ENCODE measurements at places on chromosomes 3 and 15. TPM values are rescaled to one million over a fixed set of nuclear protein-coding genes. Genes with fewer than 3 reads are reported as not detected.
A peak's percentile ranks its signal among the peaks of the same experiment; 100 is the strongest.

The BCHE gene
- 0.11 TPM for total RNA-seq

The KNL1 gene
- total RNA-seq: 25.8 TPM

The CD80 gene
- total RNA-seq: not detected

The DUOXA2 gene
- total RNA-seq: not detected

The CCR1 gene
- not detected for total RNA-seq

The CCR4 gene
- not detected for total RNA-seq

The KCTD6 gene
- total RNA-seq: 17.9 TPM

The LMAN1L gene
- 4.3 TPM for total RNA-seq

DNA sequence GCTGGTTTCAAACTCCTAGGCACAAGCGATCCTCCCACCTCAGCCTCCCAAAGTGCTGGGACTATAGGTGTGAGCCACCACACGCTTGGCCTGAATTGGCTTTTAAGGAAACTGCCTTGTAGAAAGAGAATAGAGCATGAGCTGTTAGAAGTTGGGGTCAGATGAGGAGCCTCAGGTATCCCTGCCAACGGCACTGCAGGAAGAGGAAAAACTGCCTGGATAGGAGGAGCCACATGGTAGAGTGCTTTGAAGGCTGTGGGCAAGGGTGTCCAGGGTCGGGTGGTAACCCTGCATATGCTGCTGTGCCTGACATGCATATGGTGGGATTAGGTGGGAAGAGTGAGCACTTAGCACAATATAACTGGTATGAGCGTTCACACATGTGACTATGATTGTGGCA, 55.0 kb downstream of the BSN start:
- DNase-seq: no peak

- no peak for DNase-seq
Measured at GRCh38 chr3:149604125-149604875, 53.5 kb downstream of the WWTR1 start.

GRCh38 chr15:91944331-91944730, 90.8 kb downstream of the SLCO3A1 start:
- DNase-seq: no peak

- no peak for DNase-seq
Measured at GRCh38 chr3:163707659-163708058, 1370.6 kb downstream of the SI start.

GRCh38 chr3:53114011-53114400, 16.2 kb downstream of the RFT1 start:
- DNase-seq: peak; percentile 94

DNA sequence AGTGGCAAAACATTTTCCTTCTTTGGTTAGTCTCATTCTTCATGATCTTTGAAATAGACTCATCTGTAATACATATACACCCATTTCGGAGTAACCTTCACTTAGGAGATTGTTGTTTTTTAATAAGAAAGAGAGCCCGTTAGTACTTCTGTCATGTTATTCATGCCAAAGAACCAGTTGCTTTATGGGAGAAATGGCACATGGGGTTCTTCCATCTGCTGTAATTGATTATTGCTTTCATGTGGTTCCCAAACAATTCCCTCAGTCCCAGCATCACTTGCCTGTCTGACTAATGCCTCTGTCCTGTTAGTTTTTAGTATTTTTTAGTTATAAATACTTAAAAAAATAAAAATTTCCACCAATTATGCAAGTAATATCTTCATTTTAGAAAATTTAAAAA, 33.8 kb upstream of the FAH start:
- no peak for DNase-seq

- DNase-seq: no peak
Measured at GRCh38 chr3:186759231-186759930, 24.0 kb upstream of the EIF4A2 start.

GRCh38 chr3:48698891-48699290, 13.2 kb upstream of the NCKIPSD start:
- DNase-seq: no peak

DNA sequence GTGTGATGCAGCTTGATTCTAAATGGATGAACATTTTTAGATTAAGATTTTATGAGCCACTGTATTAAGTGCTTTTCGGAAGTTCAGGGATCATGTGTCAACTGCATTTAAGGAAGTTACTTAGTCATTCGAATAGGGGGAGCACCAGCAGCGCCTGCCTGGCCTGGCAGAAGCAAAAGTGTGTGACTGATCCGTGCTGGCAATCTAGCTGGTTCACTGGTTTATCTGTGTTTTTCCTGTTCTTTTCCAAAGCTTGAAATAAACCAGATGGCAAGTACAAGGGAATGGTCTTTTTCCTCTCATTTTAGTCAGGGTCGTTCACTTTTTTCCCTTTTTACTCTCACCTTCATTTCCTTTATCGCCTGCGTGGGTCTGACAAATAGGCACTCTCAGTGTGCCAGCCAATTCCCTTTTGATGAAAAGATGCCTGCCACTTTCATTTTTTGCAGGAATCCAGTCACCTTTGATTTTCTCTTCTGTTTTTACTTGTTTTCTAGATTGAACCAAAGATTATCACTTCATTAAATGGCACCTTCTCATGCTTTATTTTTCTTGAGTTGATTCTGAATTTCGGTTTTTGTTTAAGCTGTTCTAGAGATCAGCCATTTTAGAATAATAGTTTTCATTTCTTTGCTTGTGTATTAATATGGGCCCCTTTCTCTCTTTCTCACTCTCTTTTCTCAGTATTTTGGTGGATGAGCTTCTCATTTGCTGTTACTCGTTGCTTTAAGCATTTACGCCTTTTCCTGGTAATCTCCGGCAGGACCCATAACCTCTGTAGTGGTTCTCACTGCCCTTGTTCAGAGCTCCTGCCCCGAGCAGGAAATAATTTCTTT, 2.8 kb downstream of the ABHD2 start:
- peak; percentile 86 for DNase-seq

DNA sequence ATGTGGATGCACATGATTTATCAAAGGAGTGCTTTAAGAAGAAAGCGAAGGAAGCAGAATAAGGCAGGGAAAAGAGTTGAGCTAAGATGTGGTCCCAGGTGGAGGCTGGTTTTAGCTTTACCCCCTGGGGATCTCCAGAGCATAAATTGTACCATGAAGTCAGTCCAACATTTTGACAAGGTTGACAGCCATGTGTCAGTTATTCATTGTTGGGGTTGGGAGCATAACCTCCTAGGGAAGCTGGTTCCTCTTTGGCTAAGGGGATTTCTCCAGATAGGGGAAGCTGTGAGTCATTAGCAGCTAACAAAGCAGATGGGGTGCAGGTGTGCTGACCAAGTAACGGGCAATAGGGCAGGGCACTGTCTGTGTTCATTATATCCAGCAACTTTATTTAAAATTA, 123.7 kb upstream of the IGSF10 start:
- no peak for DNase-seq

DNA sequence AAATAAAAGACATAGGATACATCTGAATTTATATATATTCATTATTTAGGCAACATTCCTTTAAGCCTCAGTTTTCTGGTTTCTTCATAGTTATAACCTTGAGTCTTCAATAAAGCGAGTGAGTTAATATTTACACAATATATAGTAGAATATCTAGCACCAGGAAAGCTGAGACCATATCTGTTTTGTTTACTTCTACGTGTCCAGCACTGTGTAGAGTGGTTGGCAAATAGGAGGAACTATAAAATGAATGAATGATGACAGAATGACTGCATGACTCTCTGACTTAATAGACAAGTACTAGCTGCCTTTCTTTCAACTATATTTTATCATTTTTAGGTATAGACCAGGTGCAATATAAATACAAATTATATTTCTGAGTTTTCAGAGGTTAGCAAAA, 197.8 kb upstream of the RBMS3 start:
- DNase-seq: no peak

- no peak for DNase-seq
Measured at GRCh38 chr3:29410220-29410619, 129.3 kb downstream of the RBMS3 start.

GRCh38 chr3:71251156-71251775, 332.3 kb downstream of the FOXP1 start:
- no peak for DNase-seq

DNA sequence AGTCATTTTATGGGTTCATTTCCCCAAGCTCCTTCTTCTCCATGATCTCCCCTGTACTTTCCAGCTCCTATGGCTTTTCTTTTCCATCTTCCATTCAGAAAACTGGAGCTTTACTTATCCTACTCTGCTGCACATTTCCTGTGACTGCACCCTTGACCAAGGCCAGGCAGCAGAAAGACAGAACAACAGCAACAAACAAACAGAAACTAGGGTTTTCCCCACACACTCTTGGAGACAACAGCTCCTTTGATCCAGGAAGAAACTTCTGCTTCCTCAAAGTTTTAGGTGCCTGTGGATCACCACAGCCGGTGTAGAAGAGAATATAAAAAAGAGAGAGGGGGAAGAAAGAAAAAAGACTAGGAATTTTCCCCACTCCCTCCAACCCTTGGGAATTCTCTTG, 342.3 kb upstream of the CFAP20DC start:
- no peak for DNase-seq

DNA sequence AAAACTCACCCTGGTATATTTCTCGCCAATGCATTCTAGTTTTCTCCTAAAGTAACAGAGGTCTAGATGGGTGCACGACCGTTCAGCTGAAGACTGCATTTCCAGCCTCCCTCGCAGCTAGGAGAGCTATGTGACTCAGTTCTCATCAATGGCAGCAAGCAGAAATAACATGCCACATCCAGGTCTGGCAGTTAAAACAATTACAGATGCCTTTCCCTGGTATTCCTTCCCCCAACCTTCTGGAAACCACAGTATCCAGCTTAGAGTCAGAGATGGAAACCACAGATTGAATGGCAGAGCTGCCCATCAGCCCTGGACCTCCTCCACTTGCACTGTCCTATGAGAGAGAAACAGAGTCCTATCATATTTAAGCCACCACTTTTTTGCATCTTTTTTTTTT, 4.8 kb downstream of the HAPLN3 start:
- DNase-seq: no peak

DNA sequence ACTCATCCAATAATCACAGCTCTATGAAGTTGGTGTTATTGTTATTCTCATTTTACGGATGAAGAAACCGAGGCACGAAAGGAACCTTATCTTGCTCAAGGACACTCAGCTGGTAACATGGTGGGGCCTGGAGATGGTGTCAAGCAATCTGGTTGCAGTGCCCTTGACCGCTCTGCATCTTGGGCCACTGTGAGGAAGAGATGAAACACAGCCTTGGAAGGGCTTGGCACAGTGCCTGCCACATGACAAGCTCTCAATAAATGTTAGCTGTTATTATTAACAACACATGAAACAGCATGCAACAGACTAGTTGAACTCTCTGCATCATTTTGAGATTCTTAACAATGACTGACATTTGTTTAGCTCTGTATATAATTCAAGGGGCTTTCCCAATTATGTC, 10.1 kb upstream of the ITGA11 start:
- no peak for DNase-seq

- DNase-seq: no peak
Measured at GRCh38 chr15:66231394-66232266, 21.9 kb downstream of the MEGF11 start.

- DNase-seq: no peak
Measured at GRCh38 chr3:64257100-64257755, 32.0 kb upstream of the PRICKLE2 start.

- no peak for DNase-seq
Measured at GRCh38 chr3:165210132-165210531, 13.9 kb upstream of the SLITRK3 start.

DNA sequence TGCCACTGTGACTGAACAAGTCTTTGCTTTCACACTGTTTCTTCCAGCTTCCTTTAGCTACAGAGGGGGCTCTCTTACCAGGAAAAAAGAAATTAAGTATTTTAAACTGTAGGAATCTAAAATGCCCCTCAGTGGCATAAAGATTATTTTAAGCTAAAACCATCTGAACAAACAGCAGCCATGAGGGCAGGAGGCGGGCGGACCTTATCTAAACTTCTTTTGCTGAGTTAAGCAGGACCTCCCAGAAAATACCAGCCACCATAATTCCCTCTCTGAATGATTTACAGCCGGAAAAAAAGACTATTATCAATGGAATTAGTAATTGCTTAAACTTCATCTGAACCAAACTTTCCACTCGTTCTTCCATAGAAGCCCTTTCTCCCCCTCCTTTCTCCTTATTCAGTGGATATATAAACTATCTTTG, 5.2 kb upstream of the TOPAZ1 start:
- DNase-seq: no peak

GRCh38 chr3:130345487-130346079, at the start of gene COL6A5:
COL6A5 (plus strand) TSS chr3:130345672; CDS start chr3:130373639, 27,967 bp downstream.
- DNase-seq: no peak

DNA sequence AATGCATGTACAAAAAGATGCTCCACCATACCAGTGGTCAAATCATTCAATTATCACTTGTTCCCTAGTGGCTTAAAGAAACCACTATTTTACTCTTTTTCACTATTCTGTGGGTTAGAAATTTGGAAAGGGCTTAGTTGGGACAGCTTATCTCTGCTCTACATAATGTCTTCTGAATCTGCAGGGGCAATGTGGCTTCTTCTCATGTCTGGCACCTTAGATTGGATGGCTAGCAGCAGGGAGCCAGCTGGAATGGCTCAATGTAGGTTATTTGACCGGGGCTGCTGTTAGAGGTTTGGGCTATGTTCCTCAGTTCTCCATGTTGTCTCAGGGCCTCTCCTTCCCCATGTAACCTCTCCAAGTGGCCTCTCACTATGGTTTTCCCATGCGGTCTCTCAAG, 57.5 kb upstream of the EPHB1 start:
- no peak for DNase-seq

DNA sequence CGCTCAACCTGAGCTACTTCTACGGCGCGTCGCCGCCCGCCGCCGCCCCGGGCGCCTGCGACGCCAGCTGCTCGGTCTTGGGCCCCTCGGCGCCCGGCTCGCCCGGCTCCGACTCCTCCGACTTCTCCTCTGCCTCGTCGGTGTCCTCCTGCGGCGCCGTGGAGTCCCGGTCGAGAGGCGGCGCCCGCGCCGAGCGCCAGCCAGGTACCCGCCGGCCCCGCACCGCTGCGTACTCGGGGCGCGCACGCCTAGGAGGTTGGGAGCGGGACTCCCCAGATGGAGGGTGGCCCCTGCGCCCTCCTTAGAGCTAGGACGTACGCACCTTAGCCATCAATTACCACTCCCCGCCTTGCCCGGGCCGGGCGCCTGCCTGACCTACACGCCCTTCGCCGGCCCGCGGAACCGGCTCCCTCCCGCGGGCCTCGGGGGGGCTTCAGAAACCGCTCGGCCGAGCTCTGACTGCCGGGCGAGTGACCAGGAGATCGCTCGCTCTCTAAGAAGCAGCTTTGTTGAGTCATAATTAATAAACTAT, 466 bp downstream of the NFKBIZ start:
- DNase-seq: peak; percentile 65

Data from Karpas-422 (cell line).